Uterine smooth muscle cell (primary cell): ENCODE measurements at places on chromosomes 7 and 10. TPM values are rescaled to one million over a fixed set of nuclear protein-coding genes. Genes with fewer than 3 reads are reported as not detected.

Gene XRCC2
- total RNA-seq, result 1.6 and 7.5 TPM in 2 replicates

Gene CHAT
- total RNA-seq, result not detected in 2 replicates

Gene EDRF1
- 26.0 and 26.7 TPM in 2 replicates for total RNA-seq

Gene SEC31B
- total RNA-seq, result 1.2 and 2.9 TPM in 2 replicates

Gene ELOVL3
- 0.12 TPM in 1 of 2 replicates, not detected in the other for total RNA-seq

Gene ESYT2
- 86.9 and 103 TPM in 2 replicates for total RNA-seq

Gene GRM3
- not detected in 2 replicates for total RNA-seq

Gene SUN3
- total RNA-seq, result not detected in 2 replicates

Gene NPY
- not detected in 2 replicates for total RNA-seq

Gene BTBD16
- total RNA-seq, result not detected in 2 replicates

Gene C7orf33
- total RNA-seq, result not detected in 2 replicates
